ENCODE measurements at places on chromosomes 6 and 20. TPM values are rescaled to one million over a fixed set of nuclear protein-coding genes. Genes with fewer than 3 reads are reported as not detected.
A peak's percentile ranks its signal among the peaks of the same experiment; 100 is the strongest.

DNA sequence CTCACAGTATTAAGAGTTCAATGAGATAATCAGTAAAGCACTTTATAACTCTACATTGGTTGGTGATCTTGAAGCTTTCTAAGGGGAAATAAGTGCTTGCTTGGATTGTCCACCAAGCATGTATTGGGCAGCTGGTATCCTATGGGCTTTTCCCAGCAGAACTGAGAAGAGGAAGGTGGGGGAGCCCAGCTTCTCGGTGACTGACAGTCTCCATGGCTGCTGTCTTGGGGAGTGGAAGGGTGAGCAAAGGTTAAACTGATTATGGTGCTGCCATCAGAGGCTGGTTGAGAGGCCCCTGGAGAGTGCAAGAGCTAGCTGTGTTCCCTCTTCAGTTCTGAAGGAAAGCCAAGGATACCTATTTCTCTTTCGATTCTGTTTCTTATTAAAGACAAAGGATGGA is 35.5 kb upstream of the ADTRP start:
- H3K27ac ChIP-seq, result no peak overlapping the region
- H3K36me3 ChIP-seq, result no peaks in the 10 kb centered on the region
- no peak for DNase-seq

- H3K4me3 ChIP-seq, result no peak overlapping the region
- no peak for DNase-seq
- H3K27ac ChIP-seq, result no peak overlapping the region
- no peaks in the 10 kb centered on the region for H3K4me1 ChIP-seq
- no peaks in the 10 kb centered on the region for H3K36me3 ChIP-seq
These were observed 7.9 kb upstream of the SIRPA start for GRCh38 chr20:1887321-1887720.

DNA sequence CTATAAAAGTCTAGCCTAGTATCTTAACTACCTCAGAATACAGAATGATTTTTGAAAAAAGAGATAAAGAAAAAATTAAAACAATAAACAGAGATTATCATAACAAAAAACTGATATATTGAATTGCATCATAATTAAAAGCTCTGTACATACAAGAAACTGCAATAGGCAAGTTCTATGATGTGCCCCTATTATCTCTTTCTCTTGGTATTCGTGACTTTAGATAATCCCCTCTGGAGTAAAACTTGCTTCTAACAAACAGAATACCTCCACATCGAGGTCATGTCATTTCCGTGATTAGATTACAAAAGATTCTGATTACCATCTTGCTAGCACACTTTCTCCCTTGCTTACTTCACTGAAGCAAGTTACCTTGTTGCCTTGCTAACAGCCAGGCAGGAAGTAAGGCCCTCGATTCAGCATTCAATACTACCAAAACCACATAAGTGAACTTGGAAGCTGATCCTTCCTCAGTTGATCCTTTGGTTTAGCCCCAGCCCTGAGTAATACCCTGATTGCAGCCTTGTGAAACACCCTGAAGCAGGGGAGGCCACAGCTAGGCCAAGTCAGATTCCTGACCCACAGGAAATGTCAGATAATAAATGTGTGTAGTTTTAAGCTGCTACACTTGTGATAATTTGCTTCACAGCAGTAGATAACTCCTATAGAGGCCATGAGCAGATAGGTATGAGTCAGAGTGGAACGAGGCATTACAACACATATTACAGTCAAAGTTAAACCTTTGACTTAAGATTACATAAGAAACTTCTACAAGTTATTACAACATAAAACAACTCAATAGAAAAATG is 53.7 kb upstream of the TMX4 start:
- peak; percentile 94 for DNase-seq
- no peak overlapping the region for H3K27ac ChIP-seq
- no peaks in the 10 kb centered on the region for H3K4me1 ChIP-seq
- no peaks in the 10 kb centered on the region for H3K27me3 ChIP-seq
- H3K4me3 ChIP-seq, result no peak overlapping the region

GRCh38 chr6:169189686-169190085 is 64.0 kb downstream of the THBS2 start:
- peak overlapping the region; percentile 83 for H3K27ac ChIP-seq
- H3K4me3 ChIP-seq, result no peak overlapping the region

- peak; percentile 29 for DNase-seq
- no peaks in the 10 kb centered on the region for H3K4me1 ChIP-seq
- H3K27me3 ChIP-seq, result peaks cover 14% of the 10 kb centered on the region
- no peak overlapping the region for H3K4me3 ChIP-seq
- no peaks in the 10 kb centered on the region for H3K36me3 ChIP-seq
These were observed 150.0 kb upstream of the SPACA1 start for GRCh38 chr6:87897663-87898062.

DNA sequence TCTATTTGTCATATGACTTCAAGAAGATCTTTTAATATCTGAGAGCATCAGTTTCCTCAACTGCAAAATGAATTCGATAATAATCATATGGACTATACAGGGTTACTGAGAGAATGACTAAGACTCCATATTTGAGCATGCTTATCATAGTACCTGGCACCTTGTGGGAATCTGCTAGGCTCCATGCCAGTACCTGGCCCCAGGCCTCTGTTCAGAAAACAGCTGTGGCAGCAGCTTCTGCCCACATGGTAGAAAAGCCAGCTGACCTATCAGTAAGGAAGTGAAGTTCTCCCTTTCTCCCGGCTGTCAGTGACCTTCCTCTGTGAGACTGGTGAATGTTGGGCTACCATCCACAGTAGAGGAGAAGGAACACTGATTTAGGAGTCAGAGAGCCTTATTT is 574.9 kb upstream of the CHD6 start:
- no peaks in the 10 kb centered on the region for H3K4me1 ChIP-seq
- H3K4me3 ChIP-seq, result no peak overlapping the region
- H3K27ac ChIP-seq, result no peak overlapping the region
- no peaks in the 10 kb centered on the region for H3K36me3 ChIP-seq

GRCh38 chr6:155150967-155151671 is 112.7 kb upstream of the CLDN20 start:
- no peak for DNase-seq
- H3K4me3 ChIP-seq, result no peak overlapping the region
- peaks cover 31% of the 10 kb centered on the region for H3K4me1 ChIP-seq

GRCh38 chr20:12211361-12211760 is 293.7 kb downstream of the BTBD3 start:
- H3K4me3 ChIP-seq, result no peak overlapping the region
- H3K4me1 ChIP-seq, result no peaks in the 10 kb centered on the region
- no peaks in the 10 kb centered on the region for H3K36me3 ChIP-seq
- DNase-seq, result no peak

DNA sequence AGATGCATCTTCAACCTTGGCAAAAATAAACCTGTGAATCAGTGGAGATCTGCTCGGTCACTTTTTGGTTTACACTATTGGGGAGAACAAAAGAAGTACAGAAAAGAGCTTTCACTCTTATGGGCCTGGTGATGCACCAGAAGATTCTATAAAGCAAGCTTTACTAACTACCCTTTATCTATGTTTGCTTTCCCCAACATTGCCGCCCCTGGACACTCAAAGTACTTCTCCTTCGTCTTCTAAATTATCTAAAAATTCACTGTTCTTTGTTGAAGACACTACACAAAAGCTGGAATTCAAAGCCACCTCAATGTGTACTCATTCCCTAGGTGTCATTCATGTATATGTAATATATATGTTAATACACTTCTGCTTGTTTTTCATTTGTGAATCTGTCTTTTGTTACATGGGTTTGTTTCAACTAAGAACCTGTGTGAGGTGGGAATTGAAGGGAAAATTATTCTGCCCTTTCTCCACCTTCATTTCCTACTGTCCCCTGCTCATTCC is 97.9 kb upstream of the BTN3A2 start:
- no peak overlapping the region for H3K27ac ChIP-seq
- H3K36me3 ChIP-seq, result no peaks in the 10 kb centered on the region
- no peaks in the 10 kb centered on the region for H3K27me3 ChIP-seq
- peaks cover 17% of the 10 kb centered on the region for H3K4me1 ChIP-seq
- H3K4me3 ChIP-seq, result no peak overlapping the region

DNA sequence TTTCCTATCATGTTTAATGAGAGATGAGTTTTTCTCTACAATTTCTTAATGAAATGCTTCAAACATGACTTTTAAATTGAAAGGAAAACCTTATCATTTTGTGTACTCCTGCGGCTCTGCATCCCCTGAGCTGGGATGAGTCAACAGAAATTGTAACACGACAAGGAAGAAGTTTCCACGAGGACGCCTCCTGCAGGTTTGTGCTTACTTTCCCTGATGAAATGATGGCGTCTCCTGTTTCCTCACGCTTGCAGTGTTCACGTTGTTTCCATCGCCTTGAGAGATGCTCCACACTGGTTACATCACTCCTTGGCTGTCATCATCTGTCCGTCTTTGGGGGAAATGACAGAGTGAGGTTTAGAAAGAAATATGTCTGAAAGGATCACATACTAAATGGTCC is 233.7 kb upstream of the ZFP64 start:
- DNase-seq, result no peak
- H3K4me3 ChIP-seq, result no peak overlapping the region
- H3K27ac ChIP-seq, result no peak overlapping the region
- H3K27me3 ChIP-seq, result no peaks in the 10 kb centered on the region
- no peaks in the 10 kb centered on the region for H3K4me1 ChIP-seq

GRCh38 chr20:25247000-25247517 is 826 bp upstream of the PYGB start:
- peak overlapping the region; percentile 56 for H3K4me3 ChIP-seq
- no peaks in the 10 kb centered on the region for H3K27me3 ChIP-seq
- H3K4me1 ChIP-seq, result peaks cover 35% of the 10 kb centered on the region
- H3K27ac ChIP-seq, result peak overlapping the region; percentile 80
- H3K36me3 ChIP-seq, result no peaks in the 10 kb centered on the region

DNA sequence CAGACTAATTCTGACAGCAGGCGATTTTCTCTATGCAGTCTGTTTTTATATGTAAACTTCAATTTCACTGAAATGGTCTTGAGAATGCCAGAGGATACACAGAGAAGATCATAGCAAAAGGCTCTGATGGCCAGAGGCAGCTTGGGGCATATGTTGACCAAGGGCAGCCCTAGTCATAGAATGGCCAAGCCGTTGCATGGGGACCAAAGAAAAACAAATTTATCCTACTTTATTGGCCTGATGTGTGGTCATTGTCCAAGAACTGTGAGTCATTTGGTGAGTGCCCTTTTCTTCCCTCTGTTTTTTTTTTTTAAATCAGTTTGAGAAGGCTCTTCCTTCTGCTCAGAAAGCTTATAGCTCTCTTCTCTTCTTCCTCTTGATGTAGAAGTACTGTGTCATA is 5.8 kb downstream of the HDGFL1 start:
- H3K4me3 ChIP-seq, result no peak overlapping the region
- H3K27ac ChIP-seq, result no peak overlapping the region
- H3K36me3 ChIP-seq, result no peaks in the 10 kb centered on the region
- H3K27me3 ChIP-seq, result no peaks in the 10 kb centered on the region
- no peak for DNase-seq

DNA sequence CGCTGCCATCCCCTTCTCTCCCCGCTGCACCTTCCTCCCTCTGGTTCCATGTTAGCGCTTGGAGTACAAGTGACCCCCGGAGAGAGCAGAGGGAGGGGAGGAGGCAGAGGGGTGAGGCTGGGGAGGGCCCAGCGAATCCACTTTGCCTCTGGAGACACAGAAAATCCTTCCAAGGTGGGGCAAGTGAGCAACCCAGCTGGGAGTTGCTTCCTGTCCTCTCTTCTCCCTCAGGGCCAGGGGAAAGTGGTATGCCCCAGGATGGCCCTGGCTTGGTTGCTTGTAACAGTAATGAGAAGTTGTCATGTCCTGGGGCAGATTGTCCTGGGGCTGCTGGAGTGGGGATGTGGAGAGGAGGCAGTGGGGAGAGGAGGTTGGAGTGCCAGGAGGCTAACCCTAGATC is 691 bp upstream of the ANGPT4 start:
- no peaks in the 10 kb centered on the region for H3K36me3 ChIP-seq
- H3K4me1 ChIP-seq, result no peaks in the 10 kb centered on the region
- H3K27me3 ChIP-seq, result no peaks in the 10 kb centered on the region
- no peak overlapping the region for H3K4me3 ChIP-seq
- no peak overlapping the region for H3K27ac ChIP-seq

GRCh38 chr20:64115171-64115911 is 8.0 kb upstream of the NPBWR2 start:
- H3K36me3 ChIP-seq, result no peaks in the 10 kb centered on the region
- DNase-seq, result no peak
- H3K4me1 ChIP-seq, result no peaks in the 10 kb centered on the region

DNA sequence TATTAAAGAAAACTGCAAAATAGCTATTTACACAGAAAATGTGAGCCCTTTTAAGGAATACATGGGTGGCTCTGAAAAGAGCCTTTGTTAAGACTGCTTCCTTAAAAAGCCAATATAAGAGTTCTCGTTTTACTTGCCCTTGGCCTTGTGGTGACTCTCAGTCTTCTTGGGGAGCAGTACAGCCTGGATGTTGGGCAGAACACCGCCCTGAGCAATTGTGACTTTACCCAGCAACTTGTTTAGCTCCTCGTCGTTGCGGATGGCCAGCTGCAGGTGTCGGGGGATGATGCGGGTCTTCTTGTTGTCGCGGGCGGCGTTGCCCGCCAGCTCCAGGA is 111.5 kb downstream of the HFE start:
- no peaks in the 10 kb centered on the region for H3K36me3 ChIP-seq
- peak overlapping the region; percentile 90 for H3K27ac ChIP-seq
- no peaks in the 10 kb centered on the region for H3K27me3 ChIP-seq

DNA sequence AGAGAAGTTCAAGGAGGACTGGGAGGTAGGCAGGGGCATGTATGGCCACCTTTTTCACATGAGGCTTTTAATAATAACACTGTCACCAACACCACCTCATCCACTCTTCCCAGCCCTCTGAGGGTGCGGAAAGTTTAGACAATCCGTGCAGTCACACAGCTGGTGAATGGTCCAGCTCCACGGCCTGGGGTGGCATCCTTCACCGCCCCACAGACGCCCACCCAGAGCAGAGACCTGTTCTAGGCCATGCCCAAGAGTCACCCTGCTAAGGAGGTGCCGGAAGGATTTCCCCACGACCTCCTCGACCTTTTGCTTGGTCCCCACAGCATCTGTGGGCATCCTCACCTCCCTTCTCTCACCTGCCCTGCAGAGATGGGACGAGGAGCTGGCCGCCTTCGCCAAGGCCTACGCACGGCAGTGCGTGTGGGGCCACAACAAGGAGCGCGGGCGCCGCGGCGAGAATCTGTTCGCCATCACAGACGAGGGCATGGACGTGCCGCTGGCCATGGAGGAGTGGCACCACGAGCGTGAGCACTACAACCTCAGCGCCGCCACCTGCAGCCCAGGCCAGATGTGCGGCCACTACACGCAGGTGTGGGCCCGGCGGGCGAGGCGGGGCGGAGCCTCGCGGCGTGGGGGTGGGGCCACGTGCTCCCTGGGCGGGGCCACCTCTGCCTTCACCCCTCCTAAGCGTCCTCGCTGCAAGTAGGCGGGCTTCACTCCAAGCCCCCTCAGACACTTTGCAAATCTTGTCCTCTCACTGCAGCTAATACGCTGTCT is 4.4 kb downstream of the PI16 start:
- no peak overlapping the region for H3K4me3 ChIP-seq
- H3K27ac ChIP-seq, result no peak overlapping the region
- no peak for DNase-seq

ZBTB46 gene
- total RNA-seq, result 13.9 TPM

CALHM6 gene
- not detected for total RNA-seq

RBPJL gene
- total RNA-seq, result not detected

PGC gene
- total RNA-seq, result not detected

KHDC1L gene
- total RNA-seq, result not detected

CTCFL gene
- not detected for total RNA-seq

Measured in astrocyte (in vitro differentiated cells and primary cell).